ENCODE measurements at places on chromosomes 1 and 21.

DNA sequence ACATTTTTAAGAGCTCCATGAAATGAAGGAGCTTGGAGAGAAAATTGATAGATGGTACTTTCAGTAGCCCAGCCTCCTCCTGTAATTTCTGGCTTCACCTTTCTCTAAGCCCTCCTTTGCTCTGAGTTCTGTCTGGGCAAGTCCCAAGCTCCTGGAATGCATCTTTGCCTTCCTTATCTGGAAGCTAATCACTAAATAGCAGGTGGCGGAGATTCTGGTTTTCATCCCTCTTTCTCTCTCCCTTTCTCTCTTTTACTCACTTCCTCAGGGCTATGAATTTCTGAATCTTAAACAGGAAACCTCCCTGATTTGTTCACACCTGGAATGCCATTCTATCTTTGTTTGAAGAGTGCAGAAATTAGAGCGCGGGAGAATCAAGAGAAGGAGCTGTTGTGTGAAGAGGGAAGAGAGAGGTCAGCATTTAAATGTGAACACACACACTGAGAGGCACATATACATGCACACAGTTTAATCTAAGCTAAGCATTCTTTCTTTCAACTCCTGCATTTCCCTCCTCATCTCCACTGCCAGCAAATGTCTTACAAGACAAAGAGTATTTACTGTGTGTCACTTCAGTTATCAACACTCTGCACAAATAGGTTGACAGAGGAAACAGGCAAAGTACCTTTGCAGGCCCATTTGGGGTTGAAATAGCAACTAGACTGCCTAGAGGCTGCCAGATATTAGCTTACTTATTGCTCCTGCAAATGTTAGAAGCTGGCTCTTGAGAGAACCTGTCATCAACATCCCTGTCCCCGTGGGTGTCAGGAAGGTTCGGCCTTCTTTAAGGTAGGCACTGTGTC, 199.4 kb upstream of the CAMK1G start:
- no peak for DNase-seq

DNA sequence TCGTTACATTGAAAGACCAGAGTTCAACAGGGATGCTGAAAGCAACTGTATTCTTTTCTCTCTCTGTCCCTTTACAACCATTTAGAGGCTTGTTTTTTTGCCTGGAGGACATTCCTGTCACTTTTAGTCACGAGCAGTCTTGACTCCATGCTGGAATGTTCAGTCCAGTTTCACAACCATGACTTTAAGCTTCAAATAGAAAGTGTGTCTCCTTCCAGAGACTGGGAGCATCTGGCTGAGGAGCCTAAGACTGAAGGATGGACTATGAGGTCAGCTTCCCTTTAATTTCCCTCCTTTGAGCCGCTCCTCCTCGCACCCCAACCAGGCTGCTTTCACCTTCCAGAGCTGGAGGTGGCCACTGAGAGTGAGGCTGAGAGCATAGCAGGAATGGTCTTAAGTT, 10.5 kb upstream of the RYR2 start:
- no peak for DNase-seq

DNA sequence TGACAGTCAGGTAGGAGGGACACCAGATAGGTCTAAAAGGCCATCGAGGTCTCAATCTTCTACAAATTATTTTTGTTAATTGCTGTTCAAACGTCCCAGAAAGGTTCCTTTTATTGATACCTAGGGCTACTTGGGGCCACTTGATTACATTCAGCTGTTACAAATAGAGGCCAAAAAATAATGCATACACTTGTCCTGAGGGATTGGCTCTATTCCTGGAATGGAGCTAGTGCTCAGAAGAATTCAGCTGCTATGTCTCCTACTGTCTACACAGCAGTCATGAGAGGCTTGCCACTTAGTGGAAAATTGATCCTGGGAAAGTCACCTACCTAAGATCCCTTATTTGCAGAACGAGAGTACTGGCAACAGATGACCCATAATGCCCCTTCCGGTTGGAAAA, 498.3 kb downstream of the ADGRL2 start:
- DNase-seq: no peak

DNA sequence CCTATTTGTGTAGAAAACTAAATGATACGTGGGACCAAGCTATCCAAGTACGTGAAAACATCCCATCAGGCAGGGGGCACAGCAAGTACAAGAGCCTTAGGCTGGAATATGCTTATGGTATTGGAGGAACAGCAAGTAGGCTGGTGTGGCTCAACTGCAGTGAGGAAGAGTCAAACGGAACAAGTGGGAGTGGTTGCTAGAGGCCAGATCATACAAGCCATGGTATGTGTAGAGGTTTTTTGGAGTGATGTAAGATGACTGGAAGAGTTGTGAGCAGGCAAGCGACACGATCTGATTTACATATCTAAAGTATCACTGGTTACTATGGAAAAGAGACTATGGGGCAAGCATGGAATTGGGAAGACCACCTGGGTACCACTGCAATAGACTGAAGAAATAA, 27.8 kb downstream of the ELK4 start:
- no peak for DNase-seq

GRCh38 chr1:58287894-58288623, 258.5 kb downstream of the OMA1 start:
- no peak for DNase-seq

DNA sequence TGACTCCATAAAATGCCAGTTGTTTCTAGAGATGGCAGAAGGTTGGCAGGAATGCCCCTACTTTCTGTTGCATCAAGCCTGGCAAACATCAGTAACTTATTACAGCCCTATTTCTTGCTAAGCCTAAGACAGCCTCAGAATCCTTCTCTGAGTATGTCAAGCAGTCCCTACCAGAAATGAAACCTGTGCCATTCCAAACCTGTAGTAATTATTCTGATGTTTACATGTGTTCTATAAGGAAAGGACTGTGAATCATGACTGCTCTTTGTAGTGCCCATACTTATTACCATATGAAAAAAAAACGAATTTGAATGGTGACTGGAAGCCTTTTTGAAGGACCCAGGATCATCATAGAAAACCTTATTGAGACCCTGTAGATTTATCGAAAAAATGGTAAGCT, 5.4 kb downstream of the CDCA8 start:
- DNase-seq: no peak

- no peak for DNase-seq
Measured at GRCh38 chr1:17998889-17999288, 108.7 kb upstream of the IGSF21 start.

GRCh38 chr1:183029591-183030000, 6.4 kb downstream of the LAMC1 start:
- no peak for DNase-seq

GRCh38 chr1:19505693-19506457, 20.5 kb upstream of the CAPZB start:
- DNase-seq: no peak

- no peak for DNase-seq
Measured at GRCh38 chr1:172893146-172893841, 157.4 kb downstream of the TNFSF18 start.
